ENCODE measurements at places on chromosomes 12 and 14. TPM values are rescaled to one million over a fixed set of nuclear protein-coding genes. Genes with fewer than 3 reads are reported as not detected.

The OR6C70 gene
- not detected for total RNA-seq

The RFLNA gene
- total RNA-seq: not detected

The SIX4 gene
- total RNA-seq: not detected

- H3K27ac ChIP-seq: no peak overlapping the region
- no peak overlapping the region for H3K4me3 ChIP-seq
- no peaks in the 10 kb centered on the region for H3K36me3 ChIP-seq
- H3K27me3 ChIP-seq: no peaks in the 10 kb centered on the region
Measured at GRCh38 chr14:85217412-85217811, 312.5 kb upstream of the FLRT2 start.

- DNase-seq: no peak
- H3K27ac ChIP-seq: no peak overlapping the region
- no peaks in the 10 kb centered on the region for H3K4me1 ChIP-seq
- no peaks in the 10 kb centered on the region for H3K36me3 ChIP-seq
- H3K4me3 ChIP-seq: no peak overlapping the region
Measured at GRCh38 chr14:53784688-53785087, 171.9 kb downstream of the BMP4 start.

DNA sequence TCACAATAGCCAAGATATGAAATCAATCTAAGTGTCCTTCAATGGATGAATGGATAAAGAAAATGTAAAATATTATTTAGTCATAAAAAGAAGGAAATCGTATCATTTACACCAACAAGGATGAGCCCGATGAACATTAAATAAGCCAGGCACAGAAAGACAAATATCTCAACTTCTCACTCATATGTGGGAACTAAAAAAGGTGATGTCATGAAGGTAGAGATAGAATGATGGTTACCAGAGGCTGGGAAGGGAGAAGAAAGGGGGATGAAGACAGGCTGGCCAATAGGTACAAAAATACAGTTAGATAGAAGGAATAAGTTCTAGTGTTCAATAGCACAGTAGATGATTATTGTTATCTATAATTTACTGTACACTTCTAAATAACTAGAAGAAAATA lies 94.9 kb upstream of the RAP1B start:
- DNase-seq: no peak
- no peaks in the 10 kb centered on the region for H3K27me3 ChIP-seq
- no peak overlapping the region for H3K4me3 ChIP-seq
- no peaks in the 10 kb centered on the region for H3K36me3 ChIP-seq
- no peak overlapping the region for H3K27ac ChIP-seq

GRCh38 chr14:54674046-54674741 lies 107.3 kb downstream of the SAMD4A start:
- peaks cover 17% of the 10 kb centered on the region for H3K4me1 ChIP-seq
- DNase-seq: no peak
- no peaks in the 10 kb centered on the region for H3K36me3 ChIP-seq
- no peaks in the 10 kb centered on the region for H3K27me3 ChIP-seq
- no peak overlapping the region for H3K4me3 ChIP-seq

- no peaks in the 10 kb centered on the region for H3K27me3 ChIP-seq
- no peak overlapping the region for H3K4me3 ChIP-seq
- H3K4me1 ChIP-seq: no peaks in the 10 kb centered on the region
Measured at GRCh38 chr12:44503329-44503728, 372.8 kb downstream of the NELL2 start.

DNA sequence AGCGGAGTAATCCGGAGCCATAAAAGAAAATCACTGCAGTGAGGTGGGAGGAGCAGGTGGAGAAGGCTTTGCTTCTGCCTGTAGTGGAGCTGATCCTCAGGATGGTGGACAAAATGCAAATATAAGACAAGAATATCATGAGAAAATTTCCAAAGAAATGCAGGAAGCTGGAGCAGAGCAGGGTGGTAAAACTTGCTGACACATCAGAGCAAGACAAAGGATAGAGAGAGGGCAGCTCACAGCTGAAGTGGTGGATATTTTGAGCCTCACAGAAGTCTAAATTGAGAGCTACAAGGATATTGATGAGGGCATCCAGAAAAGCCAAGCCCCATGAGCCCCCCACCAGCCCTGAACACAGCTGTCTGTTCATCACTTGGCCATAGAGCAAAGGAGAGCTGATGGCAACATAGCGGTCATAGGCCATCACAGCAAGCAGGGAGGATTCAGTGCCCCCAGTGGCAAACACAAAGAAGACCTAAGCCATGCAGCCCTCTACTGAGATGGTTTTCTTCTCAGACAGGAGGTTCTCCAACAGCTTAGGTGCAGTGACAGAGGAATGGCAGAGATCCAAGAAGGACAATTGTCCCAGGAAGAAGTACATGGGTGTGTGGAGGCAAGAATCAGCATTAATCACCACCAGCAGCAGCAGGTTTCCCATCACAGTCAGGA lies 30.0 kb upstream of the ANP32D start:
- no peaks in the 10 kb centered on the region for H3K4me1 ChIP-seq
- no peaks in the 10 kb centered on the region for H3K27me3 ChIP-seq
- no peak for DNase-seq
- H3K36me3 ChIP-seq: no peaks in the 10 kb centered on the region

DNA sequence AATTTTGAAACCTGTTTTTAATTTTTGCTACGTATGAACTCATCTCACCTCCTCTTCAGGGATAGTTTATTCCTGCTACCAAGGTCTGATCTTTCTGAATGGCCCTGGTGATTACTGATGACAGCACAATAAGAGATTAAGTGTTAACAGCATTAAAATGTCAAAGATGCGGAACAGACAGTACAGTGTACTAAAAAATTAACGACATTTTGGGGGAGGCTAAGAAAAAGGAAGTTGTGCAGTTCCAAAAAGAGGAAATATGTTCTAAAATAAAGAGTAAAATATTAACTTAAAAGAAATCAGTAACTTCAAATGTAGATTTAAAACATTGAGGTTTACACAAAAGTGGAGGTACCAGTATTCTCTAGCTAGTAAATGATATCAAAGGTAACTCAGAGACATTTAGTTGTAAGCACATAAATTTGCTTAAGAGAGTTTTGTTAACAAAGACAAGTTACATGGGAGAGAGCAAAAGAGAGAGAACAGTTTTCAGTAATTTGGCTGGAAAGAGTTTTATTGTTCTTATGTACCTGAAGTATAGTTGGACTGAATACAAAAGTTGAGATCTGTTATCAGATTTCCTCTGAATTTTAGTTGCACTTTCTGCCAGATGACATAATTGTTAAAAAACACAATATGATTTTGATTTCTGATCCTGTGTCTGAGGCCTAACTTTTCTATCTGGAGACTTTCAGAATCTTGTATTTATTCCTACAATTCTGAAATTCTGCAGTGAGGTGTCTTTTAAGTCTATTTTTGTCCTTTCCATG lies 4.2 kb upstream of the CLECL1 start:
- H3K27ac ChIP-seq: peak overlapping the region; percentile 41
- H3K4me1 ChIP-seq: peaks cover 62% of the 10 kb centered on the region
- H3K36me3 ChIP-seq: no peaks in the 10 kb centered on the region
- H3K4me3 ChIP-seq: no peak overlapping the region

DNA sequence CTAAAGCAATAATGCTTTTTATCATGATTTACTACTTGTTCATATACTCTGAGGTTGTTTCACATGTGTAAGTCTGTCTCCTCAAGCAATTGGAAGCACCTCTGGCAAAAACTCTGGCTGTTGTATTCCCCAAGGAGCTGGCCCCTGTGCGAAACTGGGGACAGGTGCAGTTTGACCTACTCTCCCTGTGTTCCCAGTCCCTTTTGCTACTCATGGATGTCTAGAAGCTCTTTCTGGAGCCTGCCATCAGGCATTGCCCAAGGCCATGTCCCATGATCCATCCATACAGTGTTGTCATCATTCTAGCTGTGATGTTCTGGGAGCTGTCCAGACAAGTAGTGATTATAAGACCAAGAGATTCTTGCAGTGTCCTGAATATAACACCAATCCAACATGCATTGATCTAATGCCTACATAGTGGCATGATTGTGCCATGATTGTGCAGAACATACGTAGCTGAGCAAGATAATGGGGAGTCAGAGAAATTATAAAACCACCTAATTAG lies 14.9 kb downstream of the AKAP6 start:
- no peaks in the 10 kb centered on the region for H3K4me1 ChIP-seq
- H3K27ac ChIP-seq: no peak overlapping the region
- no peaks in the 10 kb centered on the region for H3K36me3 ChIP-seq
- no peak overlapping the region for H3K4me3 ChIP-seq

- no peaks in the 10 kb centered on the region for H3K36me3 ChIP-seq
- DNase-seq: no peak
- H3K27me3 ChIP-seq: no peaks in the 10 kb centered on the region
- no peak overlapping the region for H3K27ac ChIP-seq
- no peak overlapping the region for H3K4me3 ChIP-seq
- no peaks in the 10 kb centered on the region for H3K4me1 ChIP-seq
Measured at GRCh38 chr12:51401900-51402299, 10.7 kb upstream of the GALNT6 start.

- peaks cover 2% of the 10 kb centered on the region for H3K4me1 ChIP-seq
- no peaks in the 10 kb centered on the region for H3K36me3 ChIP-seq
- no peaks in the 10 kb centered on the region for H3K27me3 ChIP-seq
Measured at GRCh38 chr12:107780298-107780697, 5.8 kb downstream of the ASCL4 start.

DNA sequence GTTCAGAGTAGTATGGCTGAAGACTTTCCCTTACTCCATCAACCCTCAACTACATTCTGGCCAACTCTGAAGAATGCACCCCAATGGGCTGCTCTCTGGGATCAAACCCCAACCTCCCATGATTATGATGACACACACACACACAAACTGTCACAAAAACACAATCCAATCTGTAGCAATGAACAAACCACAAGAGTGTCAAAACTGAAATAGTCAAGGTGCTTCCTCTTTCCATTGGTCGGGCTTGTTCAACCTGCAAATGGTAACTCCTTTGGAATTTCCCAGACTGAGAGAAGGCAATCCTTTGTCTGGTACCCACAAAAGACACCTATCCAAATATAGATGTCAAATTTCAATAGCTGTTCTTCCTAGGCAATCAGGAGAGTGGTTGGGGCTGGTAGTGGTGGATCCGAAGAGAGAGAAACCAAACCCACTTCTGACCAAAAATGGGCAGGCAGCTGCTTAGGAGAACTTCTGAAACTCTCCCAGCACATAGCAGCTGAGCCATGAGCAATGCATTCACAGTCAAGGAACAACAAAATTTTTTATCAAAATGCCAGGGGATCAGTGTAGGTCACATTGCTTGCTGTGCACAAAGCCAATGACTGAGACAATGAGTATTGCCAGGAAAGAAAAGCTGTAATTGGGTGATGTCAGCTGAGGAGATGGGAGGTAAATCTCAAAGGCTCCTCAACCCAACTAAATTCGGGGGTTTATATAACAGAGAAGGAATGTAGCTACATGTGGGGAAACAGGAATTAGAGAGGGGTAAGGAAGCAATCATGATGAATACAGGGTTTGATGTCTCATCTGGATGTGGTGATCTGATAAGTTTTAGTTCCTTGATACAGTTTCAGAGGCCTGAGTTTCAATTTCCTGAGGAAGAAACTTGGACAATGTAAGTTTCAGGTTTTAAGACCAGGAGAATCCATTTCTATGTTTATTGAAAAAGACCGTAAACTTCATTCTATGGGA lies 191.4 kb downstream of the KITLG start:
- H3K27me3 ChIP-seq: no peaks in the 10 kb centered on the region
- H3K4me1 ChIP-seq: no peaks in the 10 kb centered on the region
- no peak for DNase-seq

DNA sequence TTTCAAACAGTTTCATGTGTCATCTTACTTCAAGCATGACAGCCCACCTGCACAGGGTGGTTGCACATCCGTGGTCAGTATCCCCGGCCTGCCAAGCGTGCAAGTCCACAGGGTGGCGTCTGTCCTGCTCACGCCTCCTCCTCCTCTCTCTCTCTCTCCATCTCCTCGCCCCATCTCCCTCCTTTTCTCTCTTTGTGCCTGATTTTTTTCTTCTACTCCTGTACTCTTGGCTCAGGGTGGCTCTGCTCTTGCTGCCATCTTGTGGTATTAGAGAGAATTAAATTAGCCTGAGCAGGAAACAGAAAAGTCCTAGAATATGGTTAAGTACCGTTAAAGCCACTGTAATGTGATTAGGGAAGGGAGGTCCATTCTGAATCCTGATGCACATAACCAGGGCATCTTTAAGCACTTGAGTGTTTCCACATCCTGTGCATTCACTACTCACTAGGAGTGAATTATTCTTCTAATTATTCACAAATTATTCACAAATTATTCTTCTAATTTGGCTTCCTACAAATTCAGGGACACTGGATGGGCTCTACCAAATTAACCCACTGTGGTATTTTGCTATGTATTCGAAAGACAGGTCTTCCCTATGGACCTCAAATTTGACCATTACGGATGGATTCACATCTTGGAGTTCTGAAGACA lies 25.5 kb upstream of the DTX1 start:
- DNase-seq: peak; percentile 24
- H3K27me3 ChIP-seq: no peaks in the 10 kb centered on the region
- H3K36me3 ChIP-seq: no peaks in the 10 kb centered on the region
- no peaks in the 10 kb centered on the region for H3K4me1 ChIP-seq

DNA sequence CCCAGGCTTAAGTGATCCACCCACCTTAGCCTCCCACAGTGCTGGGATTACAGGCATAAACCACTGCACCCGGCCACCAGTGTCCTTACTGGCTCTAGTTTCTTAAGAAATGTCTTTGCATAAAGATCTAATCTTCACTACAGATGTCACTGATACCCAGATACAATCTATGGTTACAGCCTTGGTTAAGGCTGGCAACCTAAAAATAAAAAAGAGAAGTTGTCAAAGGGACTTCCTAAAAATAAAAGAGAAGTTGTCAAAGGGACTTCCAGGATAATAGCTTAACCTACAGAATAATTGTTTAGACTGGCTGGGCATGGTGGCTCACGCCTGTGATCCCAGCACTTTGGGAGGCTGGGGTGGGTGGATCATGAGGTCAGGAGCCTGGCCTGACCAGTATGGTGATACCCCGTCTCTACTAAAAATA lies 27.6 kb downstream of the ETFBKMT start:
- H3K4me1 ChIP-seq: no peaks in the 10 kb centered on the region
- DNase-seq: no peak
- H3K4me3 ChIP-seq: no peak overlapping the region
- peaks cover 3% of the 10 kb centered on the region for H3K36me3 ChIP-seq
- no peak overlapping the region for H3K27ac ChIP-seq
